ENCODE measurements at places on chromosomes 2 and 18.

DNA sequence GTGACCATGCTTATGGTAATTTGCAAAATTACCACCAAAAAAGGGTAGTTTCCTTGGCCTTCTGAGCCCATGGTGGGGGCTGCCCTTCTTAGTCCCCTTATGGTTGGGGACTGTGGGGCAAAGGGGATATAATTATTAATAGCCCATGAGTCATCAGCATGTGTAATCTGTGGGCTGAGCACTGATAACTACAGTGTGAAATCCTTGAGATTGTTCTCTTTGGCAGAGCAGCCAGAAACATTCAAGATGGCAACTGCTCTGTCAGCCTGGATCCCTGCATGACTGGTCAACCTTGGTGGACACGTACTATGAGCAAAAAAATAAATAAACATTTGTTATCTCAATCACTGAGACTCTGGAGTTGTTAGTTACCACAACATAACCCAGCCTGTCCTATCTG lies 61.3 kb downstream of the MGAT4A start:
- no peak for DNase-seq

GRCh38 chr2:37858400-37858711 lies 66.7 kb upstream of the RMDN2 start:
- no peak for DNase-seq

DNA sequence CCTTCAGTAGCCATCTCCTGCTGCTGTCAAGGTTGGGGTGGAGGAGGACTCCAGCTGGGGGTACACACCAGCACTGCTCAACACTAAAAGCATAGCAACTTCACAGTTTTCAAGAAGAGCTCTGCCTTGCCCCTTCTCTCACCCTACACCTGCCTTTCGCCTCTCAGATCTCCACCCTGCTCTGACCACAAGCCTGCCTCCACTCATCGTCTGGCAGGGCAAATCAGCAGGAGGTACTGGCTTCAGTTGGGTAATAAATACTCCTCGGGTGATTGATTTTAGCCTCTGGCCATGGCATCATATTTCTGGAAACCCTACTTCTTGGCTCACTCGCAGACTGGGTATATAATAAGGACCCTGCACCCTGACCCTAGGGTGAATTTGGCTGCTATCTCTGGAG lies 3.1 kb upstream of the PRKAG3 start:
- DNase-seq, result no peak

DNA sequence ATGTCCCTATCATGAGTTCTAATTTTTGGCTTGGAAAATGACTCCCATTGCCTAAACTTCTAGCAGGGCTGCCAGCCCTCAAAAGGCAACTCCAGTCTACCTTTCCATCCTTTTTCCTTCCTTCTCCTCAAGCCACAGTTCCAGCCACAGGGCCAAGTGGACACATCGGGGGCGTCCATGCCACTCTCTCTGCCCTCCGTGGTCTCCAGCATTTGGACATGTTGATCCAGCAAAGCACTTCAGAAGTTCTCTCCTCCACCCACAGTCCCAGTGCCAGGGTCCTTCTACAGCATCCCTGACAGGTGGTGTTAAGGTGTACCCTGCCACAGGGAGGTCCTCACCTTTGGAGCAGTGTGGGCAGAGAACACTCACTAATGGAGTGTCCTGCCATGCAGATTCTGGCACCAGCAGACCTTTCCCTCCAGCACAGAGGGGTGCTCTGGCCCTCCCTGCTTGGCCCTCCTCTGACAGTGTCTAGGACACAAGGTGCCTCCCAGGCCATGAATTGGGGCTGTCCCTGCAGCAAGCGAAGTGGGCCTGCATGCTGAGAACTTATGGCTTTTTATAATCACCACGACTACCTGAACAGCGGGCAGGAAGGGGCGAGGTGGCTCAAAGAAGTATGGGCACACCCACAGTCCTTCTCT lies 1.6 kb upstream of the FABP1 start:
- no peak for DNase-seq

DNA sequence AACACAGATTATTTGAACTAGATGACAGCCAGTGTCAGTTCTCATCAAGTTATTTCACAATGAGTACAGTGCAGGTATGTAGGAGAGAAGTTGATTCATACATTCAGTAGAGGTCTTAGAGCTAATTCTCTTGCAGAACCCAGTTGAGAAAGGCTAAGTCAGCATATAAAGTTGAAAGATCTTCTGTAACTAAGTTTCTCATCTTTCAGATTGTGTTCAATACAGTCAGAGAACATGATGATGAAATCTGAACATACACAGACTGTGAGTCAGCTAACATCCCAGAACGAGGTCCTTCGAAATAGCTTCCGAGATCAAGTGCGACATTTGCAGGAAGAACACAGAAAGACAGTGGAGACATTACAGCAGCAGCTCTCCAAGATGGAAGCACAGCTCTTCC lies 41.9 kb upstream of the LIMS1 start:
- no peak for DNase-seq
